ENCODE measurements at places on chromosomes 16 and 17.

DNA sequence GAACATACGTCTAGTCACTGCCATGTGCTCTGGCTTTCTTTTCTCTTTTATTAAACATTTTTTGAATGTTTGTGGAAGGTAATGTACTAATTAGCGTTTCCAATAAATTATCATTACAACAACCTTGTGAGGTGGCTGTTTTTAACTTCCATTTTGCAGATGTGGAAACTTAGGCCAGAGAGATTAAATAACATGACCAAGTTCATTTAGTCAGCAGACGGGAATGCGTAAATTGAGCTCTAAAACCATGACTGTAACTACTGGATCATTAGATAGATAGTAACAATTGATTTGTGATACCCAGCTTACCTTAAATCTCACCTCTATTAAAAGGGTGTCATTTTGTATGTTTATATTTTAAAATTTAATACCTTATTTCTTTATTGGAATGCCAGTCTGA, 49.4 kb downstream of the RABEP1 start:
- no peak for DNase-seq

DNA sequence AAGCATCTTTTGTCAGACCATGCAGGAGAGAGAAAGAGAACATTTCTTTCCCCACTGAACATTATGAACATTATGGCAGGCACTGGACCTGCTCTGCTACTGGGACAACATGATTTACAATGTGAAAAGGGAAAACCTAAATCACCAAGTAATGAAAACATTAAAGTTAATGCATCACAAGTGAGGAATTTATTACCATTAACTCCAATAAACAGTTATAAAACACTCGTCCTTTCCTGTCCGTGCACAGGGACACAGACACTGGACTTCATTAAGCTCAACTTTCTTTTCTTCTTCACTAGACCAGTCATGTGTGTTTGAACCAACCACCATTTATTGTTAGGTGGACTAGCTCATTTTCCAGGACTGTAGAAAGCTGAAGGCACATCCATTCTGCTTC, 95.4 kb downstream of the SNX11 start:
- no peak for DNase-seq

DNA sequence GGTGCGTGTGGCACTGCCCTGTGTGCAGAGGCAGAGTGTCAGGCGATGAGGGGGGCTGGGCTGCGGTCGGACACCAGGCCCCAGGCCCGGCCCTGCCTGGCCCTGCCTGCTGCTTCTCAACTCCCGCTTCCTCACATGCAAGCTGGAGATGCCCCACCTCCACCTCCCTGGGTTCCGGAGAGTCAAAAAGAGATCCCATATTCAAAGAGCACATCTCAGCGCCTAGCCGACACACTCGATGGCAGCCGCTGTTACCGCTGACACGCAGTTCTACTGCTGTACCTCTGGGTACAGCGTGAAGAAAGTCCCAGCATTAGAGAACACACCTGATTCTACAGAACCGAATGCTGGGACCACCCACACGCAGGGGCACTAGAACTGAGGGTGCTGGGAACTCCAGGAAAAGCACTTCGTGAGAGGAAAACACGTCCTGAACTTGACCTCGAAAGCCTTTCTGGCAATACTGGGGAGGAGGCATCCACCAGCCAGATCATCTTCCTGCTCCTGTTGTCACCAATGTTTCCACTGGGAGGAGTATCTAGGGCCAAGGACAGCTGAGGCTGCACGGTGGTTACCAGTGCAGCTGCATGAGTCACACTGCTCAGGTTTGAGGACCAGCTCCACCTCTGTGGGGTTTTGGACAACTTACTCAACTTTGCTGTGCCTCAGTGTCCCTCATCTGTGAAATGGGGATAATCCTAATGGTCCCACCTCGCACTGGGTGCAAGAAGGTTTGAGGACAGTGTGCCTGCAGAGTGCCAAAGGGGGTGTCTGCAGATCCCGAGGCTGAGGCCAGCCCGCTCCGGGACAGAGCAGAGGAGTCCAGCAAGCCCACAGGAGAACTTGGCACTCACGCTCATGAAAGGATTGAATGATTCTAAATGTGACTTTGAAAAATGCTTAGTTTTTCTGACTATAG, 100.4 kb upstream of the DNAH17 start:
- DNase-seq, result no peak

DNA sequence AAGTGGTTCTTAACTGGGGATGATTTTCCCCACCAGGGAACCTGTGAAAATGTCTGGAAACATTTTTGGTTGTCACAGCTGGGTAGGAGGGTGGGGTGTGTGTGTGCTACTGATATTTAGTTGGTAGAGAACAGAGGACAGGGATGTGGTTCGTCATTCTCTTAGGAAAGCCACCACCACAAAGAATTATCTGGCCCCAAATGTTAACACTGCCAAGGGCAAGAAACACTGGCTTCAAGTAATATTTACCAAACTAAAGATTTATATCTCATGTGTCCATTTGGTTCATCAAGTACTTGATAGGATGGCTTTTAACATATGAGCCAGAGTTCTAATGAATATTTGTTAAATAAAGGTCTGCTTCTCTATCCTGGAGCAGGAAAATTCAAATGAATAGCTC, 19.5 kb downstream of the MPHOSPH6 start:
- DNase-seq, result no peak
